ENCODE measurements at places on chromosomes 7 and 10.

GRCh38 chr10:110637558-110638053, 6.5 kb upstream of the RBM20 start:
- DNase-seq: no peak

DNA sequence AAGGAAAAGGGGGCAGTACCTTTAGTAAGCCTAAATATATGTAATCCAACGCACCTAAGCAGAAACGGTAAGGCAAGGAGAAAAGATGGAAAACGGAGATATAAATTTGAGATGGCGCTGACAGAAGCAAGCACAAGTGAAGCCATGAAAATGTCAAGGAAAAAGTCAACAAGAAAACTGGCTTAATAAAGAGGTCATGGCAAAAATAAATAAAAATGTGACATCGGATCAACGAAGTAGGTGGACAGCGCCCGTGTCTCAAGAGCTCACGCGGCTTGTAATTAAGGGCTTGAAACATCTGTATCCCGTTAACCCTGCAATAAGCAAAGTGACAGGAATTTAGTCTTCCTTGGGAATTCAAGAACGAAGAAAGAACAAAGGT, 611 bp downstream of the NDUFA5 start:
- no peak for DNase-seq

DNA sequence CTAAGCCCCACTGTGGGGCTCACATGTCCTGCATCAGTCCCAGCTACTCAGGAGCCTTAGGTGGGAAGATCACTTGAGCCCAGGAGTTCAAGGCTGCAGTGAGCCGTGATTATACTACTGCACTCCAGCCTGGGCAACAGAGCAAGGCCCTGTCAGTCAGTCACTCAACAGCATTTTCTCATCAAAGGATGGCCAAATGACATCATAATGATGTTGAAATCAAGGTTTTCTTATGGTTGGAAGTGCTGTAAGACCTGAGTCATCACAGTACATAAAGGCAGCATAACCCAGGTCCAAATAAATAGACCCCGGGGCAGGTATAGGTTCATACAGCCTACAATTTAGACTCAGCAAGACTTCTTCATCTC, 341.1 kb downstream of the PARD3 start:
- DNase-seq: no peak

DNA sequence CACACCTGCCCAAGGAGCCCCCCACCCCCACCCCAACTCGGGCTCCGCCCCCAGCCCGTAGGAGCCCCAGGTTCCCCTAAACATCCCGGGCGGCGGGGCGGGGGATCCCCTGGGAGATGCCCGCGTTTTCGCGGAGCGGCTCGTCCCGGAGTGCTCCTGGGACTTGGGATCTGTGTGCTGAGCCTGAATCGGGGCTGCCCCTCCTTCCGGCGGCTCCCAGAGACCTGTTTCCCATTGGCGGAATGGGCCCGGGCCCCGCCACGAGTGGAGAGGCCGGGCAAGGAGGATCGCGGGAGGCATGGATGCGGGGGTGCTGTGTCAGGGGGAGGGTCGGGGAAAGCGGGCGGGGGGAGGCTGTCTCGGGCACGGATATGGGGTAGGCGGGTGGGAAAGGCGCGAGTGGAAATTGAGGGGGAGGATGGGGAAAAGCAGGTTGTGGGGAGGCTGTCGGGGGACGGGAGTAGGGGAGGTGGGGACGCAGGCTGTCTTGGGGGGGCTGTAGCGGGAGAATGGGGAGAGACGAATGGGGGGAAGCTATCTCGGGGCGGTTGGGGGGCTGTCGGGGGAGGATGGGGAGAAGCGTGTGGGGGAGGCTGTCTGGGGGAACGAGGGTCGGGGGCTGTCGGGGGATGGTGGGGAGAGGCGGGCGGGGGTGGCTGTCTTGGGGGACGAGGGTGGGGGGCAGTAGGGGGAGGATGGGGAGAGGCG, 572 bp upstream of the BHLHA15 start:
- no peak for DNase-seq

DNA sequence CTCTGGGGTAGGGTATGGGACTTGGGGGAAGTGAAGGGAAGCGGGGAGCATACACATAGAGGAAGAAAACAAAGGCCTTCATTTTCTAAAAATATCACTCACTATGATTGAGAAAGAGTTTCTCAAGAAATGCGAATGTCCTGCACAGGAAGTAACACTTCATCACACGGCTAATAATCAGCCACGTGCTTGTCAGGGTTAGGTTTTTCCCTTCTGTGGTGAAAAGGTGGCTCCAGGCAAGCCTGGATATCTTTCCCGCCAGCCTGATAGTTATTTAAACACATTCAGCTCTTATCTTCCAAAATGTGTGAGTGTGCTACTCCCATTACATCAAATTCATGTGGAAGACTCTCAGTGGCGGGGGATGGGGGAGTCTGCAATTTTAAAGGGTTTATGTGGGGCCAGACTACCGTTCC, 166.4 kb upstream of the ADO start:
- no peak for DNase-seq

DNA sequence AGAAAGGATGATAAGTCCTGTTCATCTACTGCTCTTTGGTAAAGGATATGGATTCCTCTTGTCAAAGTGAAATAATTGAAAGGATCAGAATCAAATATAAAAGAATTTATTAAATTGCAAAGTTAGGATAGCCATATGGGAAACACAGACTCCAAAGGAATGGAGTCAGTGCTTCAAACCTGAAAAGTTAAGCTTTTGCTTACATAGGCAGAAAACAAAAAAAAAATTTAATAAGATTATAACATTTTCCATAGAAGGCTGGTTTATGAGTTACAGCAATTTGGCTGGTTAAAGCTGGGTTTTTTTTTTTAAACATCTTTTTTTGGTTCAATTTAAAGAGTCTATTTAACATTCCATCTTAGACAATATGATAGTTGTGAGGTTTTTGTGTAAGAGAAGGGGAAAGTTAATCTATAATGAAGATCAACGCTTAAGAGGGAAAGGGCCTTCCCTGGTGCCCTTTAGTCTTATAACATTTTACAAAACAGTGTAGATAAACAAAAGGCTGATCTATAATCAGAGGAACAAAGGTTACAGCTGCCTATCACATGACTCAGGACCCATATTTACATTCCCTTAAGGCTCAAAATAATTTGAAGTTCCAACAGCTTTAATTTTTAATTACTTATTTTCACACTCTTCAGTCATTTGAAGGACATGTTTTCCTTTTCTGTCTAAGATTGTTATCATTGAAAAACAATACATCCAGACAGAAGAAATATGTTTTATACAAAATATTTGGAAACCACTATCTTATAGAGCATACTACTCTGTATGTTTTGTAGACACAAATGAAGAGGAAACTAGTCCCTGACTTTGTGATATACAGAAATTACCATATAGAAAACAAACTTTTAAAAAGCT, 234.3 kb upstream of the MBL2 start:
- DNase-seq: no peak

GRCh38 chr10:119896061-119896655, 3.6 kb downstream of the SEC23IP start:
- DNase-seq: no peak

DNA sequence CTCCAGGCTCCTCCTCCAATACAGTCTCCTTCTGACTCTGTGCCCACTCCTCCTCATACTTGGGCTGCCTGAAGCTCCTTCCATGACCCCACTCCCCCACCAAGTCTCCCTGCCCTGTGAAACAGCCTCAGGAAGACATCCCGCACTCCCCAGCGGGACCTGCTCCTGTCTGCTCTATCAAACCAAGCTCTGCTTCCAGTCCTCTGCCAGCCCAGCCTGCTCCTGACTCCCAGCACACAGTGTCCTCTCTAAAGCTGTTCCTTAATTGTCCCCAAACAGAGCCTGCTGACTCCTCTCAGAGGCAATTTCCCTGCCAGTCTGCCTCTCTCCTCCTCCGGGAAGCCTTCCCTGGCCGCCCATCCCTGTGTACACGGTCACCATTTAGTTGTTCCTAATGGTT, 9.9 kb downstream of the POLL start:
- no peak for DNase-seq

GRCh38 chr10:1420661-1421362, 316.5 kb downstream of the ADARB2 start:
- DNase-seq: peak; percentile 30

GRCh38 chr10:74991435-74991834, 120.0 kb upstream of the SAMD8 start:
- no peak for DNase-seq

GRCh38 chr7:25420771-25421170, 192.5 kb upstream of the NPVF start:
- DNase-seq: no peak

GRCh38 chr7:1259621-1260243, 27.1 kb downstream of the UNCX start:
- DNase-seq: no peak

DNA sequence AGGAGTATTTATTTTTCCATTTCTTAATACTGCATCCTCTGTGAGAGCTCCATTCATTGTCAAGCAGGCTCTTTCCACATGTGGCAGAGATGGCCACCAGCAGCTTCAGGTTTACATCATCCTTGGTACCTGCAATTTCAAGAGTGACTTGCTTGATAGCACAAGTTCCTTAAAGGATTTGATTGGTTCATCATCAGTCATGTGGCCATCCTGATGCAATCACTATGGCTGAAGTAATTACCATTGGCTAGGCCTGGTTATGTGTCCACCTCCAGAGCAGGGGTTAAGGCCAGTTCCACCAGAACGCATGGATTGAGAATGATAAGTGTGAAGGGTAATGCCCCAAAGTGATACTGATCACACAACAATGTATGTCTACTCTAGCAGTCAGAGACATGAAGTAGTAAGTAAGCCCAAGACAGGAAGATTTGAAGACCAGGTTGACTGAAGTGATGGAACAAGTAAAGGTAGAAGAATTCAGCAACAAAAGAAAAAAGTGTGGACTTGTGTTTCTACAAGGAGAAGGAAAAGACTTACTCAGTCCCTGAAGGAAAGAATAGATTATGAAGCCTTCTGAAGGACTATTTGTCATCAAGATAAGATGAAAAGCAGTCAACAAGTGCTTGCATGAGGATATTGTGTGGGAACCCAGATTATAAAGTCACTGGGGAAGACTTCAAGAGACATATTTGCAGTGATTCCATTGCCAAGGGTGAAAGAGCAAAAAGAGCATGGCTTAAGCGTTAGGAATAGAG, 26.4 kb upstream of the PRKAR2B start:
- DNase-seq: no peak

DNA sequence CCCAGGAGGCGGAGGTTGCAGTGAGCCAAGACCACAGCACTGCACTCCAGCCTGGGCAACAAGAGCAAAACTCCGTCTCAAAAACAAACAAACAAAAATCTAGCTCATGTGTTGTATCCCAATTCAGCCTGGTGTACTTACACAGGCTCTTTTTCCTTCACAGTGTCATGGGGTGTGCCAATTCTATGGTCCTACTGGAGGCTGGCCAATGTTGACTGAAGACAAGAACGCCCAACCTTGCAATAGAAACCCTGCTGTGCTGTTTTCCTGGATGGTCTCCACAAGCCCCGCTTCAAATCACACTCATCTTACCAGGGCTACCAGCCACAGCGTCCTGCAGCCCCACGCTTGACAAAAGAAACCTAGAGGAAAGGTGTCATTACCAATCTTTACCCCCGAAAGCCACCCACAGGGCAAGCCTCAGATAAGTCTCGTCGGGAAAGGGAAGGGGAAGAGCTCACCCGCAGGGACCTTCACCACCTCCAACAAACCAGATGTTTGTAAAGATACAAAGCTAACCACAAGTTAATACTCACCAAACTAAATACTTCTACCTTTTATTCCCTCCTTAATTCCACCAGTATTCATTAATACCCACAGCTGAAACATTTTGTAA, 64.8 kb downstream of the TNS3 start:
- DNase-seq: peak; percentile 53

GRCh38 chr10:132745971-132746370, 40.0 kb downstream of the NKX6-2 start:
- DNase-seq: no peak

DNA sequence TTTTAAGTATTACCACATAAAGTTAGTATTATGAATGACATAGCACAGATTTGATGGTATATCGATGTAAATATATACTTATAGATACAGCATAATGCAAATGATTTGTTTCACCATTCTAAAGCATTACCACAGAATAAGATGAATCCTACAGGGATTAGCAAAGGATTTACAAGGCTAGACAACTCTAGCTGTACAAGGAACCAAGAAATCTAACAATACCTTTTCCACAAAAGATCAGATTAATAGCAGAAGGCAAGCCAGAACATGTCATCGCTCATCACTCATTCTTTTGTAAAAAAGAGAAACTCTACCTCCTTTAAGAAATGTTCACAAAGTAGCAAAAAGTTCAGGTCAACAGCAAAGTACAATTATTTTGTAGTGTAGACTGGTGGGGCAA, 105.1 kb upstream of the ANK3 start:
- no peak for DNase-seq

GRCh38 chr7:33645104-33645503, 260.2 kb upstream of the BMPER start:
- no peak for DNase-seq

DNA sequence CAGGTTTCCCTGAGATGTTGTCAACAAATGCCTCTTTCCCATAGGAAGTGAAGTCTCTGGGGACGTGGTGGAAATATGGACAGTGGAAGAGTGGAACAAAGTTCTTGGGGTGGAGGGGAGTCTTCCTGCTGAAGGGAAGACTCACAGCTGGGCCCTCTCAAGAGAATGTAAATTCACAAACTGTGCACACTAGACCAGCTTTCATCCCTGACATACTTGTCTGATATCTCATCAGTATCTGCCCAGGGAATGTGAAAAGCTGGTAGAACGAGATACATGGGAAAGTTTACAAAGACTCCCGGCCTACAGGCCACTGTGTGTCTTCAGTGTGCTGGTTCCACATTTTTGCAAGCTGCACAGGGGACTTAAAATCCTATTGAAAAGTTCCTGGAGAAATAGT, 16.7 kb upstream of the CCDC3 start:
- DNase-seq: no peak

DNA sequence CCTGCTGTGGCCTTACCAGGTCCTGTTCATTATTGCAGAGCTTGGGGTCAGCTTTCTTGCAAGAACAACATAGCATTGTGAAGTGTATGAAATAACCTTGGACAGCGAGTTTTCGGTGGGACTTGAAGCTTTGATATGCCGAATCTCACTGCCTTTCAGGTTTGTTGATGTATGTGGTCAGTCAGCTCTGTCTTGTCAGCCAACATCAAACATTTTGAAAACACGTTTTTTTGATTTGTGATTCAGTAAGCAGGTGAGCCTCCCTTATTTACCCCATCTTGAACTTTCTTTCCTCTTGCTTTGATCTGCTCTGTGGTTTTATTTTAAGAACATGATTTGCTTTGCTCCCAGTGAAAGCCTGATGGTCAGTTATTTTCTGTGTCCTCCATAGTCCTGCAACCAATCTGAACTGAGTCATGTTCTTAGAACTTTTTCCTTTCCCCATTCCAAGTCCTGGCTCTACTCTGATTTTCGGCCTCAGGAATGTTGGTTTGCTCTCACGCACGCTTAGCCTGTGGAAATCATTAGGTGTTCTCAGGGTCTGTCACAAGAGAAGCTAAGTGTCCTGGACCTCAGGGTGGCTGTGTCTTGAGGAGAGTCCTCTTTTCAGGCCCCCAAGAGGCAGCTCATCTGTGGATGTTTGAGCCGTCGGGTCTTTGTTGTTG, 8.7 kb downstream of the WBP1L start:
- peak; percentile 49 for DNase-seq

DNA sequence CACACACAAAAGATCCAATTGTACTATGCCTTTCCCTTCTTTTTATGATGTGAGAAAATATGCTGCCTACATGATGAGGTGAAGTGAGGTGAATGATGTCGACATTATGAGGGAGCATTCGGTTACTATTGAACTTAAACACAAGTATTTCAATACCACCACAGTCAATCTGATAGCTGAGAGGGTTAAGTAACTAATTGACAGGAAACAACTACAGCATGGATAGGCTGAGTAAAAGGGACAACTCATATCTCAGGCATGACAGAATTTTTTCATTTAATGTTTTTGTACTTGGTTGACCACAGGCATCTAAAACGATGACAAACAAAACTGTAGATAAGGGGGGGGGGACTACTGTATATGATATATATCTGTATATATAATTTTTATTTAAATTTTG, 488.9 kb downstream of the SH2D4B start:
- no peak for DNase-seq
